Cardiac septum (tissue), 1 donor: ENCODE measurements at places on chromosomes 6 and 20. TPM values are rescaled to one million over a fixed set of nuclear protein-coding genes. Genes with fewer than 3 reads are reported as not detected.

Gene EEF1E1
- total RNA-seq = 15.9 TPM

Gene ZNF831
- 0.05 TPM for total RNA-seq

Gene FNDC1
- 1.9 TPM for total RNA-seq

Gene CCR6
- total RNA-seq = not detected

Gene BNIP5
- not detected for total RNA-seq
